CD4-positive, alpha-beta T cell treated with Interferon alpha-2 for 1 hour (primary cell): ENCODE measurements at places on chromosomes 11 and 22.

- DNase-seq: no peak
Observed at GRCh38 chr11:128701086-128701485, 7.2 kb downstream of the FLI1 start.

DNA sequence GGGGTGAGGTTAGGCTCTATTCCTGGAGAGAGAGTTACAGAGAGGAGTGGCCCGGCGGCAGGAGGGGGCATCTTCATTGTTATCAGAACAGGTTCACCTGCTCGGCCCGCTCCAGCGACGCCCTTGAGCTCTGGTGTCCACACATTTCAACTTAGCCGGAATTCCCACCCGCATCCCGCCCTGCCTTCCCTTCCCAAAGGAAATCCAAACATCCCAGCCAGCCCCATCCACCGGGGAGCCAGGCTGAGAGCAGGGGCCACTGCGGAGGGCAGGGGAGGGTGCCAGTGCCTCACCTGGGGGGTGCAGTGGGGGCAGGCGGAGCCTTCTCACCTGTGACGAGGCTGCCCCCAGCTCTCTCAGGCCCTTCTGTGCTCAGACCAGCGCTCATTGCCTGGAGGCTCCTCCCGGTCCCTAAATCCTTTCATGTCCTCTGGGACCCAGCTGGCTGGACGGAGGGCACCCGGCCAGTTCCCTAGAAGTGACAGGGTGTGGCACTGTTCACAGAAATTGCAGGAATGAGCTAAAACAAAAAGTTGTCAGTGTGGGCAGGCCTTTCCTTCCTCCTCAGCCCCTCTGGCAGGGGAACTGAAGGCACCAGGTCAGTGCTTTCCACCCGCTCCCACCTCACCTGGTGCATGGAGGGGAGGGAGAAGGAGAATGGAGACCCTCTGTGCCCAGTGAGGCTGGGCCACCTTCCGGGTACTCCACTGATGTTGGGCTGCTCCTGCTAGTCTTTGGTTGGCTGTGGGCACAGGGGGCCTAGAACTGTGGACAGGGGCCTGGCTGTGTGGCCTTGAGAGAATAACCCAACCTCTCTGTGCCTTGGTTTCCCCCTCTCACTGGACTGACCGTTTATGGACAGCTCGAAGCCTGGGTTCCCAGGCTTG is 2.2 kb upstream of the MRGPRG start:
- DNase-seq: no peak

- DNase-seq: no peak
Observed at GRCh38 chr22:39518996-39519680, 1.2 kb upstream of the ATF4 start.

- no peak for DNase-seq
Observed at GRCh38 chr11:117993988-117994745, 8.0 kb downstream of the IL10RA start.

DNA sequence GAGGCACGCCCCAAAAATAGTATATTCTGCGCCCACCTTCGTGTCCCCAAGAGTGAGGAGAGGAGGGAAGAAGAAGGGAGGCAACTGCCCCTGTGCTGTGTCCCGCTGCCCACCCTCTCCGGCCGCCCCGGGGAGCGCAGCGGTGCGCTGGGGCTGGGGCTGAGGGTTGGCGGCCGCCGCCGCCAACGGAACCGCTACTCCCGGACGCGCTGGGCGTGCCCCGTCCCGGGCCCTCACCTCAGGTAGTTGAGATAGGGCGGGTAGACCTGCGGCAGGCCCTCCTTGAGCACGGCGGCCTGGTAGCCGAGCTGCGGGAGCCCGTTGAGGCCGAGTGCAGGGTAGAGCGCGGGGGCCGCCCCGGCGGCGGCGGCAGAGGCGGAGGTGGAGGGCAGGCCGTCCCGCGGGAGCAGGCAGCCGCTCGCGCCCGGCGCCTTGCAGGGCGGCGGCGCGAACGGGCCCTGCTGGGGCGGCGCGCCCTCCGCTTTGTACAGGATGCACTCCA is 2.4 kb downstream of the PGR start:
- no peak for DNase-seq
